OCI-M1 (cell line): ENCODE measurements at places on chromosomes 13 and 19.

DNA sequence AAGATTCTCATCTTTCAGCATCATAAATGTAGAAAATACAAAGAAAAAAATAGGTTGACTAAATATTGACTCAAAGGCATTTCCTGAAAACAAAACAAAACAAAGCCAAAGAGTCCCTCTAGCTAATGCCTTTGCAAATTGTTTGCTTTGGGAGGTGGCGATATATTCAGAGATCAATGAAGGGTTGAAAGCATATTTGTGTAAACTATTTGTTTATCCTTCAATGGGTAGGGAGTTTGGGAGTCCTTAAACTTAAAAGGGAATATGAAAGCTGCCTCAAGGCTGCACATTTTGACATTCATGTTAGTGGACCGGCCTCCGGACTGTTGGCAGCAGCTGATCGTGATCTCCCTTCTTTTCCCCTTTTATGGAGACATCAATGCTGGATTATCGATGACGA lies 257.5 kb downstream of the ITGBL1 start:
- no peak for DNase-seq

DNA sequence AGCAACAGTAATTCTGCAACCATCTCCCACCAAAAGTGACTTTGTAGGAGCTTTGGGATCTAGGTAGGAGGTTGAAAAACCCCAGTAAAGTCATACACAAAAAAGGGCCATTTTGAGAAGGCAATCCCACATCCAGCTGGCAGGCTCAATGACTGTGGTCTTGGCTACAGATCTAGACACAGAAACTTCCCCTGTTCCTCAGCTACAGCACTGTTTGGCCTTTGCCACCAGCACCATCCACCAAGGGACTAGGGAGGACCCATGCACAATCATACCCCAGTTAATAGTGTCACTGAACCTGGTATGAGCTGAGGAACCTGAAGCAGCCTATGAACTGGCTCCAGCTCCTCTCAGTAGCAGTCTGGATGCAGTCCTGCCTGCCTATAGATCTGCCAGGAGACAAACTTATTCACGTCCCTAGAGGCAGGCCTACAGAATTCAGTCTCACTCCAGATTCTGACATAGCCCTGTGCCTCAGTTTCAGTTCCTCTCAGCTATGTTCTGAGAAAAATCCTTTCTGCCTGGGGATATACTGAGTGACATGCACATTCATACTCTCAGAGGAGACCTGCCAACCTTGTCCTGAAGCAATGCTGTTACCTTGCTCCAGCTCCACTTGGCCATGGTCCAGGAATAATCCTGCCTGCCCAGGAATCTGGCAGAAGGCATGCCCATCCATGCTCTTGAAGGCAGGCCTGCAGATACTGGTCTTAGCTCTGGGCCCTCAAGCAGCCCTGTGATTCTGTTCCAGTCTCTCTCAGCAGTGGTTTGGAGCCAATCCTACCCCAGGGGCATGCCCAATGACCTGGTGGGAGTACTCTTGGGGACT lies 2048.3 kb upstream of the PCDH20 start:
- no peak for DNase-seq

DNA sequence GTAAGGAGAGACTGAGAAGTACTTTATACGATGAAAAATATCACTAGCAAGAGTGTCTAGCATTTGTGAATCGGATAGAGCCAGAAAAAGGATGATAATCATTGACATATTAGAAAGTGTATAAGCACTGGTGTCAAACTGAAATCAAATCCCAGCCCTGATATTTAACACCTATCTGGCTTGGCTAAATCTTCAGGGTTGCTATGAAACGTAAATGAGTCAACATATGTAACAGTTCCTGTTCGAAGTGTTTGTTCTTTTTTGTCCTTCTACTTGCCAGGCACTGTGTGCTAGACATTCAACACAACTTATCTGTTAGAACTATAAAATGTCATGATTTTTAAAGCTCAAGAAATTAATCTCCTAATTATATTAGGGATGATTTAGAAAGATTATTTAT lies 40.8 kb downstream of the SERPINE3 start:
- DNase-seq, result no peak

- no peak for DNase-seq
Observed at GRCh38 chr13:81295177-81295576, 954.3 kb upstream of the SPRY2 start.

DNA sequence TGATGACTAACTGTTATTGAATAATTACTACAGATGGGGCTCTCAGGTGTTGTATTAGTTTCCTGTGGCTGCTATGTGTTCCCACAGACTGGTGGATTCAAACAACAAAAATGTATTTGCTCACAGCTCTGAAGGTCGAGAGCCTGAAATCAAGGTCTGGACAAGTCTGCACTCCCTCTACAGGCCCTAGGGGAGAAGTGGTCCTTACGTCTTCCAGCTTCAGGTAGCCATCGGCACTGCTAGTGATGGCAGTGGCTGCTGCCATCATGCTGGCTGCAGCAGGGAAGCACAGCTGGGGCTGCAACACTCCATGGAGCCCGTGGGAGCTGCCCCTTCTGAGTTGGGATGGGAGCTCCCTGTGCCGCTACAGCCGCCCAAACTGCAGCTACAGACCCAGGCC lies 1.9 kb downstream of the TEX26 start:
- DNase-seq, result no peak

DNA sequence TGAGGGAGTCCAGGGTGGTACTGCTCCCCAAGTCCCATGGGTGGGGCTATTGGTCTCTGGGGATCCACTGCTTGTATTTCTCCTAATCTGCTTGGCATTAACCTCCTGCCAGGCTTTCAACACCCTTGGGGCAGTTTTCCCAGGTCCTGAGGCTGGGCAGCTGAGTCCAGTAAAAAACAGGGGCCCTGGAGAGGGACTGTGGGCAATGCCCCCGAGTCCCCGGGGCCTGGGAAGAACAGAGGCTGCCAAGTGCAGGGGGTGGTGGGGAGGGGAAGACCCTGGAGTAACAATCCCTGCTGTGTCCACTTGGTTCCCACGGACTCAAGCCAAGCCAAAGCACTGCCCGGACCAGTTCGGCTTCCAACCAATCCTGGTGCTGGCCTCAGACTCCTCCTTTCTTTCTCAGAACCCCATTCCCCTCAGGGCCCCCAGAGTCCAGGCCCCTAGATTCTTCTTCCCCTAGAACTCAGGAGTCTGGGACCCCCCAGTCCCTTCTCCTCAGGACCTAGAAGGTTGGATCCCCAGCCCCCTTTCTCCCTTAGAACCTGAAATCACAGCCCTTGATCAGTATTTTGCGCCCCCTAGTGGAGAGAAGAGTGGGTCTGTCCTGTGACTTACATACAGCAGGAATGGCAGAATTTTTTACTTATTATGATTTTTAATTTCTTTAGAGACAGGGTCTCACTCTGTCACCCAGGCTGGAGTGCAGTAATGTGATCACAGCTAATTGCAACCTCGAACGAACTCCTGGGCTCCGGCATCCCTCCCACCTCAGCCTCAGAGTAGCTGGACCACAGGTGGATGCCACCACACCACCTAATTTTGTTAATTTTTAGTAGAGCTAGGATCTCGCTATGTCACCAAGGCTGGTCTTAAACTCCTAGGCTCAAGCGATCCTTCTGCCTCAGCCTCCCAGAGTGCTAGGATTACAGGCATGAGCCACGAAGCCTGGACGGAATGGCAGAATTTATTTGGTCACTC lies 3.7 kb upstream of the CLPTM1 start:
- DNase-seq, result peak; percentile 89

- DNase-seq, result peak; percentile 36
Observed at GRCh38 chr13:28751175-28751960, 32.6 kb upstream of the SLC46A3 start.

DNA sequence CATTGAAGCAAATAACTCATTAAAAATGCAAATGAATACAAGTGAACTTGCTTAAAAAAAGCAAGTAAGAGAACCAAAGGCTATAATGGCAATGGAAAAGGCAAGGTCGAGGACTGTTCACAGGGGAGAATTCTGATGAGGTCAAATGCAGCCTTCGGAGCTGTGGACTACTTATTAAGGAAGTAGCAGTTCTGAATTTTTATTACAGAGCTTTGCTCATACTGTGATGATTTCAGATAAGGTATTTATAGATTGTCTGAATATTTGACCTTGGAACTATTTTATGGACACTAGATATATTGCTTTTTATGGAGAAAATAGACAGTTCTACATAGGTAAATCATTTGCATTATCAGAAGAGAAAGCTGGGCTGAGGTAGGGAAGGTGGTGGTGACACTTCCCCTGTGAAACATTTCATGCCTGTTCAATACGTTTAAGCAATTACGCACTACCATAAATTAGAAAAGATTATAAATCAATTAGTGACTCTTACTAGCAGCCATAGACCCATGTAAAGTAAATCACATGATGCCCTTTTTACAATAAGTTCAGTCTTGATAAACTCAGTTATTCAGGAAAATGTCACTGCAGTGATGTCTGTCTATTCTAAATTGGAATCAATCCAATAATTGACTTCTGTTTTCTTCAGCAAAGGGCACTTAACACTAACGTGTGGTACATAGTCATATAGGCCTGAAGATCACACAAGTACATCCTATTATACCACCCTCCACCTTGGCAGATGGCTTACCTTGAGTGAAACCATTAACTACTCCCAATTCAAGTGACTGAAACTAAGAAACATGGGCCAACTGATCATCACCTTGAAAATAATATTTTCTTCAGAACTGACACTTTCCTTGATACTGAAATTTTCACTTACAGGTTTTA lies 260.0 kb downstream of the KLF12 start:
- DNase-seq, result peak; percentile 48

DNA sequence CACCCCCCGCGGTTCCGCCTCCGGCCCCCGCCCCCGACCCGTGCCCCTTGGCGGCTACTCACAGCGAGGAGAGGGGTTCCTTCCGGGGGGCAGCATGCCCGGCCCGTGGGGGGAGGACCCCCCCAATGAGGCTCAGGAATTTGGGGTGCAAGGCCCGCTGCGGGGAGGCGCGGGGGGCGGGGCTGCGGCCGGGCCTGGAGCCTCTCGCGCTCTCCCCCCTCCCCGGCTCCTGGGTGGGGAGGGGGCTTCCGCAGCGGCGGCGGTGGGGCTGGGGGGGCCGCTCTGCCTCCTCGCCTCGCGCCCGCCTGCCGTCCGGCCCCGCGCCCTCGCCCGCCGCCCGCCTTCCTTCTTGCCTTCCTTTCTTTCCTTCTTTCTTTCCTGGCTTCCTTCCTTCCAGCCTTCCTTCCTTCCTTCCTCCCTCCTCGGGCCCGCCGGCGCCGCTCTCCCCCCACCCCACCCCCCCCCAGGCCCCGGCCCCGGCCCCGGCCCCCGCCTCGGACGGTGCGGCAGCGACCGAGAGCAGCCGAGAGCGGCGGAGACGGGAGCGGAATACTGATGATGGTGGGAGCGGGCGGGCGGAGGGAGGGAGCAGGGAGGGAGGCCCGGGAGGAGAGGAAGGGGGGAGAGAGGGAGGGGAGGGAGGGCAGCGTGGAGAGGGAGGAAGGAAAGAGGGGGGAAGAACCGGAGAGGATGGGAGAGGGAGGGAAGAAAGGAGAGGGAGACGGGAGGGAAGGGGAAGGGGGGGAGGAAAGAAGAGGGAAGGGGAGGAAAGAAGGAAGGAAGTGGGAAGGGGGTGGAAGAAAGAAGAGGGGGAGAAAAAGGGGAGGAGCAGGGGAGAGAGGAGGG lies at the start of gene LRRC4B:
Gene LRRC4B (minus strand): TSS at position 554 of the 846 bp plus-strand sequence. CDS start 19,597 bp downstream, outside the sequence.
- no peak for DNase-seq

DNA sequence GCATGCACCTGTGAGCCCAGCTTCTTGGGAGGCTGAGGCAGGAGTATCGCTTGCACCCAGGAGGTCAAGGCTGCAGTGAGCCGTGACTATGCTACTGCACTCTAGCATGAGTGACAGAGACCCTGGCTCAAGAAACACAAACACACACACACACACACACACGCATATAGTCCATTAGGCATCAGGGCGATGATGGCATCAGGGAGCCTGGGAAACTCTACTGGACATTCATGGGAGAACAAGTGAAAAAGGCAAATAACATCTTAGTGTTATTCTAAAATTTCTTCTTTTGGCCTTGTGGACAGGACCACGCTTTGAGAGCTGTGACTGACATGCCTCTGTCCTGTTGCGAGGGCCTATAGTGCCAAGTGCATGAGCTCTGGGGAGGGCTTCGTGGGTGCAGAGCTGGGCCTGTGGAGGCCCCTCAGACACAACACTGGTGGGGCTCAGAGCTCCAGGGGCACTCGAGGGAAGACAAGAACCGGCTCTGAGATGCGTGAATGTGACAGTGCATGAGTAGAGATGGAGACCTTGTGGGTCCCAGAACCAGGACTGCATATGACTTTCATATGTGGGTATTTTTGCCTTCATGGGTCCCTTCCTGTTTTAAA lies 8.0 kb upstream of the USF2 start:
- DNase-seq, result no peak

DNA sequence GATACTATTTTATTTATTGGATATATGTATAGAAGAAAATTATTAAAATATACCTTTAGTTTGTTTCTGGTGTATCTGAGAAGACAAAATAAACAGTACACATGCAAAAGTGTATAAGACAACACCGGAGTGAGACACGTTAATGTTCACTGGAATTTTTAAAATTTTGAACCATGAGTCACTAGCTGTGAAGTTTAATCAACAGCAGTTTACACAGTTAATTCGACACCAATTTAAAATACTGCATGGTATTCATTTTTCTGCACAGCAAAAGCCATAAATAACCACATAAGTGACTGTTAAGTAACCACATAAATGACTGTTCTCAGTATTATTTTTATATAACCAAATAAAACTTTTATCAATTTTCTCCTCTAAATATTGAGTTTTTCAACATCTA lies 418.7 kb upstream of the NBEA start:
- DNase-seq, result no peak

DNA sequence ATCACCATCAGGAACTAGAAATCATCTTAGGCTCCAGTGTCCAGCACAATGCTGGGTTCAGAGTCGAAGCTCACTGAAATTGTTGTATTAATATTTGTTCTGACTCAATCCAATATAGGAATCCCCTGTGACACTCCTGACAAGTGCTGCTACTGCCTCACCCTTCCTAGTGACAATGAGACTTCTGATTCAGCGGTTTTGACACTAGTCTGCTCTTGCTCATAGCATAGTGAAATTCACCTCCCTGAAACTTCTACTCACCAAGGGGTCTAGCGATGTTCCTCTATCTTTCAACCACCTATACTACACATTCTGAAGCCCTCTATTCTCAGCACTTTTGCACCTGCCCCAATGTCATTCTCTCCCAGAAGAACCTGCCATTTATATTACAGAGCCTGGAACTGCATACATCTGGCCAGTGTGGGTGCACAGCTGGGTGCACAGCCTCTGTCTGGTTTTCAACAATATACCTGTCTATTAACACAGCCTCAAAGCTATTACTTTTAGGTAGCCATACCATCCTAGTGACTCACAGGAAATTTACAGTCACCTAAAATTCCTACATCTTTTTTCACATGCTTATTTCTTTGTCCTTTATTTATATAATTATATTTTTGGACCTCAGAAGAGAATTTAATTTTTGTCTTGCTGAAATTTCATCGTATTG lies 88.3 kb downstream of the DOCK9 start:
- no peak for DNase-seq

GRCh38 chr19:2476451-2477140 lies 669 bp downstream of the GADD45B start:
- peak; percentile 35 for DNase-seq

- DNase-seq, result no peak
Observed at GRCh38 chr13:49527123-49527522, 31.4 kb downstream of the PHF11 start.

- DNase-seq, result no peak
Observed at GRCh38 chr19:6069268-6069791, 41.0 kb downstream of the RFX2 start.

GRCh38 chr13:101231751-101232428 lies 184.4 kb downstream of the NALCN start:
- no peak for DNase-seq

- no peak for DNase-seq
Observed at GRCh38 chr19:3357992-3358688, 8.2 kb upstream of the NFIC start.
